NCI-H446 treated with DMSO at 0.1 percent for 48 hours (cell line): ENCODE measurements at places on chromosomes 7 and 10.

DNA sequence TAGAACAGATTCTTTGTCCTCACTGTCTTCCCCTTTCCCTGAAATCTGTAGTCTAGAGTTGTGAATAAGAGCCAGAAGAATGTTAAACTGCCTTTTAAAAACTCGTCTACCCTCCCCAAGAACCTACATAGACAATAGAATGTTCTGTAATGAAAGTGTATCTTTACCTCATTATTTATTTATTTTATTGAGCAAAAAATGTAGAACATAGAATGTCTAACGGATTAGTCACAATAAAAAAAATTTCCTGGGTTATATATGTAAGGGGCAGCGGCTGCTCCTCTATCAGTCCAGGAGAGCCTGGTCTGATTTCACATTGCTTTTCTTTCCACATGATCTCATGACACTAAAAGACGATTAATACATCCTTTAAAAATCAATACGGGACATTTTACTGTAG lies 135.7 kb downstream of the SDK1 start:
- no peak for DNase-seq

DNA sequence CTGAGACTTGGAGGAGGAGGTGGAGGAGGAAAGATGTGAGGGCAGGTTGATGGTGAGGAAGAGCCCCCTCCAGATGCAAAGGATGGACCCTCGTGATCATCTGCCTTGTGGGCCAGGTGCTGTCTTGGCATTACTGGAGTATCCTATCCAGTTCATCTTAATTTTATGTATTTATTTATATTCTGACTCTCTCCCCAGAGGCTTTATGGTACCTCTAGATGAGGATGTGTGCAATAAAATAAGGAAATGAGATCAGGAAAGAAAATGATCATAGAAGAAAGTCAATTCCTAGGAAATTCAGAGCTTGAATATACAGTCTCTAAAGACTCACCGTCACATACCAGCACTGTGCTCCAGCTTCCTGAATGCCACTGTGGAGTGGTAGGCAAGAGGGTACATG lies 94.1 kb downstream of the LRRC18 start:
- DNase-seq = no peak

GRCh38 chr10:49666685-49667084 lies 12.8 kb upstream of the C10orf53 start:
- no peak for DNase-seq

GRCh38 chr7:45971661-45972175 lies 50.6 kb upstream of the IGFBP3 start:
- no peak for DNase-seq

DNA sequence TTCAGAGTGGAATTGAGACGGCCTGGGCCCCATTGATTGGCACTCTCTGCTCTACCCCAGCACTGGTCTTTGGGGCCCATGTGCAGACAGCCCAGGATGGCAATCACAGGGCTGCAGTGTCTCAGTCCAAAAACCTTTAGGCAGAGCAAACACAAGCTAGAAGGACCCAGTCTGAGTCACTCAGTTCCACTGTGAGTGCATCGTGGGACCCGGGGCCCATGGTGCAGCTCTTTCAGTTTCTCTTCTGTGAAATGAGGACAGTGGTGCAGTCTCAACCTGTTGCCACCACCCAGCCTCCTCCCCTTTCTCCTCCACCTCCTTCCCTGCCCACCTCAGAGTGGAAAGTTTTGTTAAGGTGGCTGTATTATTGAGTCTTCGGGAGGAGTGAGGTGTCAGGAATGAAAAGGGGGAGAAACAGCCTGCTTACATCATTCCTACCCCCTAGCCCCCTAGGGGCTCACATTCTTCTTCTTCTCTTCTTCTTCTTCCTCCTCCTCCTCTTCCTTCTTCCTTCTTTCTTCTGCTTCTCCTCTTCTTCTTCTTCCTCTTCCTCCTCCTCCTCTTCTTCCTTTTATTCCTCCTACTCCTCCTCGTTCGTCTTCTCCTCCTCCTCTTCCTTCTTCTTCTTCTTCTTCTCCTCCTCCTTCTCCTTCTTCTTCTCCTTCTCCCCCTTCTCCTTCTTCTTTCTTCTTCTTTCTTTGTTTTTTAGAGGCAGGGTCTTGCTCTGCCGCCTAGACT lies 19.5 kb upstream of the CARD11 start:
- DNase-seq = no peak

DNA sequence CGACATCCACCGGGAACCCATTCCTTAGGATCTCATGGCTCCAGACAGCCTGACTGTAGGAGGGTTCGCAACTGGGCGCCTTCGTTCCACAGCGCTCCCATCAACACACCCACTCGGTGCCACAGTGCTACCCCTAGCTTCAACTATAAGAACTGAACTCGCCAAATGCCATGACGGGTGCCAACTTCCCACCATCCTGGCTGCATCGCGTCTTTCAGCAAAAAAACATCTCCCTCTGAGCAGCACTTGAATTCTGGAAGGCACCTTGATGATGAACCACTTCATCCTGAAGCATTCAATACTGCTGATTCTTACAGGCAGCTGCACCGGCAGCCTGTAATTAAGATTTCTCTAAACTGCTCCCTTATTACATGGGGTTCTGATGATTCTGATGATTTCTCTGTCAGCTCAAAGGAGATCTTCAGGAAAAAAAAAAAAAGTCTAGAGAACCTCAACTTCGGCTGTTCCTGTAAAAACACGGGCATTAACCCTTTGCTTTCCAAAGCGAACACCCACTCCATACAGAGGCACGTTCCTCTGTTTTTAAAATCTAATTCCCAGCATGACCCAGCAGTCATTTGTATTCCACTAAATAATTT lies 1.3 kb downstream of the CYTH3 start:
- peak; percentile 32 for DNase-seq

- DNase-seq = no peak
Measured at GRCh38 chr10:1434912-1435692, 302.2 kb downstream of the ADARB2 start.

- DNase-seq = no peak
Measured at GRCh38 chr7:98651760-98652159, 34.7 kb downstream of the NPTX2 start.

- no peak for DNase-seq
Measured at GRCh38 chr10:21138769-21139340, 241.7 kb upstream of the NEBL start.

- no peak for DNase-seq
Measured at GRCh38 chr10:26859241-26860101, 1.3 kb downstream of the ABI1 start.

GRCh38 chr10:95388109-95388471 lies 97.3 kb upstream of the PDLIM1 start:
- DNase-seq = no peak

GRCh38 chr7:155810770-155811559 lies 1.3 kb downstream of the SHH start:
- no peak for DNase-seq

DNA sequence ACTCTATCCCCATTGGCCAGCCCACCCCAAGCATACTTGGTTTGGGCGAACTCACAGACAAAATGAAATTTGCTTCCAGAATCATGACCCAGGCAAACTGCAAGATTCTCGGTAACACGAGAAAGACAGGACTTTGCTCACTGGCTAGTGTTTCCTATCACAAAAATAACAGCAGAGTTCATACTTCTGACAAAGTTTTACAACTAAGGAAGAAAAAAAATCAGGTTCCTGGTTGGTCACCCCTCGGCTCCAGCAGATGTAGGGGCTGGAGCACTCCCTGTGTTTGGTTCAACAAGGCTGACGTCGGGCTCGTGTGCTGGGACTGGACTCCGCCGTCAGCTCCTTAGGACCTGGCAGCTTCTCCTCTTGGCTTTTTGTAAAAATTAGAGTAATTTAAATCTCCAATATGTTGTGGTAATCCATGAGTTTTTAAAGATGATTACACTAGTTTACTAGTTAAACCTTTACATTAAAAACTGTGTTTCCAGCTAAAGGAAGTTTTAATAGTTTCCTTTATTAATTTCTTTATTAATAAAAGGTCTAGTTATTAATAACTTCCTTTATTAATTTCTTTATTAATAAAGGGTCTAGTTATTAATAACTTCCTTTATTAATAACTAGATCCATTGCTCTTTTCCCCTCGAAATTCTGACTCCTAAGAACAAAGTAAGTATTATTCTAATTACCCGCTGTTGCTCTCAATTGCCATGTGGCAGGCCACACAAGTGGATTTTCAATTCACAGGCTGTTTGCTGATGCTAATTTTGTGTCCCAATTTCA lies 115.6 kb upstream of the RNF32 start:
- DNase-seq = no peak

DNA sequence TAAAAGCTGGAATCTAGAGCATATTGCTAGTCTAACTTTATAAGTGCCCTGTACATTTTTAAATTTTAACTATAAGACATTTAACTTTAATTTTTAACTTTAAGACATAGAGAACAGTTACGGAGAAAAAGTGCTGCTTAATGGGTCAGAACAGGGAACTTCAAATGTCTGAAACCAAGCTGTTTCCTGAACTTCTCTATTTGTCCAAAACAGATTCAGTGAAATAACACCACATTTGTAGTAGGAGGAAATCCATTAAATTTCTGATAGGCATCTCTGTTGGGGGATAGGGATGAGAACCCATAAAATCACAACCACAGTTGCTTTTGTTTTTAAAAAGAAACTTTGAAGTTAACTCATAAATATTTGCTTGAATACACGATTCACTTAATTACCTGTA lies 170.8 kb upstream of the ANK3 start:
- DNase-seq = no peak

DNA sequence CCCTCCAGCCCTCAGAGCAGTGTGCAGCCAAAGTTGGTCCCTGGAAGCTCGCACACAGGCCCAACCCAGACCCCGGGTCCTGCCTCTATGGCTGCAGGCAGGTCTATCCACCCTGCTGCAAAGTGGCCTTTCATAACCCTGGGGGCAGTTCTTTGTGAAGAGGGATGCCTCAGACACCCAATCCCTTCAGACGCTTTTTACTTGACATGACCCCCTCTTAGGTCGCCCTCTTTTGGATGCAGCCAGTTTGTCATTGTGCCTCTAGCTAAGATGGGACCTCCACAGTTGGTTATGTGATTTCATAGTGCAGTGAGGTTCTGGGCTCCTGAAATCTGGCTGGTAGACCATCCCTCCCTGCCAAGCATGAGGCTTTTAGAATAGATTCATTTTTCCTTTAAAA lies 27.3 kb downstream of the SMKR1 start:
- DNase-seq = no peak

GRCh38 chr7:128865996-128866877 lies 3.6 kb downstream of the ATP6V1F start:
- no peak for DNase-seq

- no peak for DNase-seq
Measured at GRCh38 chr7:80722616-80723195, 84.3 kb downstream of the CD36 start.

- DNase-seq = no peak
Measured at GRCh38 chr7:50533866-50534265, 31.3 kb downstream of the DDC start.

GRCh38 chr10:130762491-130762890 lies 549.0 kb downstream of the TCERG1L start:
- DNase-seq = no peak

- no peak for DNase-seq
Measured at GRCh38 chr7:141686670-141687069, 15.3 kb downstream of the DENND11 start.

DNA sequence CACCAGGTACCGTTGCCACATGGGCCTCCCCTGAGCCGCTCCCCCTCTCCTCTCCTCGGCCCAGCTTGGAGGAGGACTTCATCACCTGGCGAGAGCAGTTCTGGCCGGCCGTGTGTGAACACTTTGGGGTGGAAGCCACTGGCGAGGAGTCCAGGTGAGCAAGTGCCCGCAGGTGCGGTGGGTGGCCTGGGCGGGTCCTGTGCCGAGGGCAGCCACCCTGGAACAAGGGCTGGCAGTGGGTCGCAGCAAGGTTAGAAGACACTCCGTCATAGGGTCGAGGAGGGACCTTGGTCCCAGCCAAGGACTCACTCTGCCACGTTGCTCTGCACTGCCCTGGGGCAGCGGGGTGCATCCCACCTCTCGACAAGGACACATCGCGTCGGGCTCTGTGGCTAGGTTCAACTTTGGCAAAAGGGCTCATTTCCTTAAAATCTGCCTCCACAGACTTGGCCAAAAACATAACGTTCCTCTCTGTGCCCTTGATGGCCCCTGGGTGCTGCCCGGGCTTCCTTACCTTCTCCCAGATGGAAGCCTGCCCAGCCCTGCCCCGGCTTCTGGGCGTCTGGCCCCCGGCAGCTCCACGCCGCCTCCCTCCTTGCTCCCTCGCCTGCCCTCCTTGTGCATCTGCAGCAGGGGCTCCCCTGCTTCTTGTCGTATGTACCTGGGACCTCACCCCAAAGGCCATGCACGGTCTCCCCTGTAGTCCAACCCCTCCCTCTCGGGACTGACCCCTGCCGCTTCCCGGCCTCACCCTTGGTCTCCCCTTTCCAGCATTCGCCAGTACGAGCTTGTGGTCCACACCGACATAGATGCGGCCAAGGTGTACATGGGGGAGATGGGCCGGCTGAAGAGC lies 12.7 kb downstream of the TMEM120A start:
- DNase-seq = no peak

GRCh38 chr7:137934176-137934826 lies 67.6 kb downstream of the CREB3L2 start:
- peak; percentile 54 for DNase-seq

GRCh38 chr10:74900297-74900696 lies 73.9 kb downstream of the KAT6B start:
- DNase-seq = no peak

GRCh38 chr7:105581066-105581811 lies at the start of gene EFCAB10:
Gene EFCAB10 (minus strand): TSS chr7:105581493. CDS start chr7:105581463, 30 bp downstream.
- DNase-seq = no peak

DNA sequence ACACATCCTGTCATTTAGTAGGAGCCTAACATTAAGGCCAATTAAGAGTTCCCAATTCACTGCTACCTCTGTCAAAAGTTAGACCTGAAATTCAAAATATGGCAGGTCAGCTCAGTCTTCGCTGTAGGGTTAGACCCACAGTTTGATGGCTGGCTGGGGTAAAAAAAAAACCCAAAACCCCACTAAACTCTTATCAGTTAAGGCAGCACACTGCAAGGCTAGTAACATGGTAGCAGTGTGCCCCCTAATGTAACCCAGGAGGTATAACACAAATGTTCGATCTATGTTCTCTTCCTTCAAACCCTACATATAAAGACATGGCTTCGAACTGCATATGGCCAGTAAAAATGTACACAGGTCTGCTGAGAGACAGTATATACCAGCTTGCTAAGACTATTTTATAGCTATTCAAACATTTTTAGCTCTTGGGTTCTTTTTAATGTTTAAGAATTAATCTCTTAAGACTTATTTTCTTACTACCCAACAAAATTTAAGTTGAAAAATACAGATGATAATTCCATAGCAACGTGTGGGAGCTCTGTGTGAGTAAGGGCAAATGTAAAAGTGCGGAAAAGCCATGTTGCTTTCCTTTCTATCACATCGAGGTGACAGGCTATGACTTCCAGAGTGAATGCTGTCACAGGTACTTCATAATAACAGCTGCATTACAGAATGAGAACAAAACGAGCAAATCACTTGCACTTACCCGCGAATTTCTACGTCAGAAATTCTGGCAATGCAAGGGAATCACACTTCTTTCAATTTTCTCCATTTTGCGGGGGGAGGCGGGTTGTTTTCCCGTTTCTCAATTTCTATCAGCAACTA lies 168.4 kb upstream of the IMMP2L start:
- DNase-seq = peak; percentile 5

DNA sequence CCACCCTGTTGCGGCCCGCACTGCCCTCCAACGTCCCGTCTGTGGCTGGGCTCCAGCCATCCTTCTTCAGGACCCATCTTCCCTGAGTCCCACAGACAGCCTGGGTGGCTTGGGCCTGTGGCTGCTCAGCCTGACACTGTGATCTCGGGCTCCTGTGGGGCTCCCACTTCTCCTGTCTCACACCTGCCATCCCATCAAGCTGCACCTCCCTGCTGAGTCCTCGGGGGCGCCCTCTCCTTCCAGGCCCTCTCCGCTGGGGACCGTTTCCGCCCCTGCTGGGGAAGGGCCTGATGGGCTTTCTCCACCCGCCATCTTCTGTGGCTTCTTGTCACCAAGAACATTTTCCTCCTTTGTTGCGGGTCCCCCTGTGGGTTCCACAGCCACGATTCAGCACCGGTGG lies 173.8 kb upstream of the PPP2R2D start:
- no peak for DNase-seq
